ENCODE measurements at places on chromosomes 3 and 15.

- DNase-seq: no peak
Observed at GRCh38 chr15:48058371-48058770, 62.4 kb upstream of the SLC24A5 start.

- no peak for DNase-seq
Observed at GRCh38 chr15:55389264-55389607, 18.9 kb downstream of the CCPG1 start.

DNA sequence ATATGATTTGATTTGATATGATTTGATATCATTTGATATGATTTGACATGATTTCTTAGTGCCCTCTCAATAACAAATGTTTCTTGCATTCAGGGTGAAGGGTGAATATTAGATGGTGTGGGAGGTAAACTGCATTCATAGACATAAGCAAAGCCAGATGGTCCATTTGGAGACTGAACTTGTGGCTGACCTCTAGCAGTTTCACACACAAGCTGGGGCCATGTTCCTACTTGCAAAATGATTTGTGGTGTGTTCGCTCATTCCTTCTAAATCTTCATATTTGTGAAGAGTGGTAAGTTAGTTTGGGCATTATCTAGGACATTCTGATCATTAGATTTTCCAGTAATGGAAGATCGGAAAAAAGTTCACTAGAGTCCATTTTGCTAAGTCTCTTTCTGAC lies 40.5 kb upstream of the CCR4 start:
- no peak for DNase-seq

DNA sequence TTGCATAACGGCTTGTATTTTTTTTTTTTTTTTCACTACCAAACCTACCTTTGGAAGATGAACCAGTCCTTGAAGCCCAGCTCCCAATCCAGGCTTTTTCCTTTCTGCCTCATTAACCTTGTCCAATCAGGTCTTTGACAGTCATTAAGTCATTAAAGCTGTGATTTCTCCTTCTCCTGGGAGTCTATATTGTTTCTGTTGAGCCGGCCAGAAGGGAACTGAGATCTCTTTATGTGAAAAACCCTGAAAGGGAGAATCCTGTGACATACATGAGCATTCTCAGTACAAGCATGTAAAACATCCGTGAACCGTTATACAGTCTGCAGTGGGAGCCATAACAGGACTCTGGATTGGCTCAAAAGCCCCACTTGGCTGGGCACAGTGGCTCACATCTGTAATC lies 40.0 kb downstream of the ZNF589 start:
- no peak for DNase-seq

GRCh38 chr15:66429546-66429945 lies 42.8 kb downstream of the MAP2K1 start:
- DNase-seq: no peak

GRCh38 chr15:49379996-49380395 lies 43.0 kb upstream of the FGF7 start:
- no peak for DNase-seq

GRCh38 chr3:32200992-32201758 lies 37.3 kb upstream of the CMTM8 start:
- no peak for DNase-seq

DNA sequence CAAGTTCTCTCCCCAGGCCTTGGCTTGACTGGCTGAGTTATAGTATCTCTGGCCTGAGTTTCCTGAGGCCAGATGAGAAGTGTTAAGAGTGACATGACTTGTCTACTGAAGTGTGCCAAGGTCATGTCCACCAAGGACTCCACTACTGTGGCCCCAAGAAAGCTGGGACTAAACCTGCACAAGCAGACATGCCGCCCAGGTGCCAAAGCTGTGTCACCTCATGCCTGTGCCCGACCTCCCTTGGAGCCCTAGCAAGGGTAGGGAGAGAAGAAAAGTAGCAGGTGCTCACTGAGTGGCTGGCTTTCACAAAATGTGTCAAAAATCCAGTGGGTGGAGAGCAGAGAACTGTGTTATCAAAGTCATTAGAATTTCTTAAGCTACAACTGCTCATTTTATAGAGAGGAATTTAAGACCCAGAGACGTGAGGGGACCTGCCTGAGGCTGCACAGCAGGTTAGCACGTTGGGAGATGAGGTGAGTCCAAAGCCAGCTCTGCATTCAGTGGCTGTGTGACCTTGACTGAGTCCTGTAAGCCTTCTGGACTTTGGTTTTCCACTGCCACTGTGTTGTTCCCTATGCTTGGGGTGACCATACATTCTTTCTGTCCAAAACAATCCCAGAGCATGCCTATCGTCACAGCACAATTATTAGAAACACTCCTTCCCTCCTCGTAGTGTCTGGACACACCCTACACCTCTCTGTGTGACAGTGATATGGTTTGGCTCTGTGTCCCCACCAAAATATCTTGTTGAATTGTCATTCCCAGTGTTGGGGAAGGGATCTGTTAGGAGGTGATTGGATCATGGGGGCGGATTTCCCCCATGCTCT lies 5.0 kb upstream of the LYSMD4 start:
- DNase-seq: no peak

GRCh38 chr3:20125897-20126296 lies 60.1 kb downstream of the SGO1 start:
- DNase-seq: peak; percentile 34

DNA sequence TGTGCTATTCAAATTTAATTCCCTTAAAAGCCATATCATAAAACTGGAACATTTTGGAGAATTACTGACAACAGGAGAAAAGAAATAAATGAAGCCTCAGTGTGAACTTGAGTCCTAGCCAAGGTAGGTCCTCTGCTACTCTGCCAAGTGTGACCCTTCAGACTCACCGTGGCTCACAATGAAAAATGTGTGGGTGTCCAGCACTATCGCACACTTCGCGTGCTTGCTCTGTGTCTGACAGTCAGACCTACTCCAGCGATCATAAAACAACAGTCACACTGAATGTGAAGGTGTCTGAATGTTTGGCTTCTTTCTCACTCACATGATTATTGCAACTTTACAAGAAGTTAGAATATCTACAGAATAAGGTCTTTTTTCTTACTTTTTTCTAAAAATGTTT lies 65.8 kb upstream of the TRA2B start:
- DNase-seq: no peak

DNA sequence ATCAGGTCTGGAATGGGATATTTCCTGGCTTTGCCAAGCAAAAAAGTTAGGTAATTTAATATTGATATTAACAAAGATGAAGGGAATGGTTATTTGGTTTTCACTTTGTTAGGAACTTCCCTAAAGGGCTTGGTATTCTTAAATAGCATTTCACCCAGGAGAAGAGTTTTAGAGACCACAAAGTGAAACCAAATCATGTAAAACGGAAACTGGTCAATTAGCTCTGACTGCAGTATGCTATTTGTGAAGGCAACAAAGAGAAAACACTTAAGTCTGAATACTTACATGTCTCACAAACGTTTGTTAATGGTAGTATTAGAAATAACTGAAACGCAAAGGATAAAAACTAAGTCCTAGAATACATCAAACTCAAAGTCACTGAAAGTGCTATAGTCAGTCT lies 32.4 kb upstream of the SETMAR start:
- no peak for DNase-seq

DNA sequence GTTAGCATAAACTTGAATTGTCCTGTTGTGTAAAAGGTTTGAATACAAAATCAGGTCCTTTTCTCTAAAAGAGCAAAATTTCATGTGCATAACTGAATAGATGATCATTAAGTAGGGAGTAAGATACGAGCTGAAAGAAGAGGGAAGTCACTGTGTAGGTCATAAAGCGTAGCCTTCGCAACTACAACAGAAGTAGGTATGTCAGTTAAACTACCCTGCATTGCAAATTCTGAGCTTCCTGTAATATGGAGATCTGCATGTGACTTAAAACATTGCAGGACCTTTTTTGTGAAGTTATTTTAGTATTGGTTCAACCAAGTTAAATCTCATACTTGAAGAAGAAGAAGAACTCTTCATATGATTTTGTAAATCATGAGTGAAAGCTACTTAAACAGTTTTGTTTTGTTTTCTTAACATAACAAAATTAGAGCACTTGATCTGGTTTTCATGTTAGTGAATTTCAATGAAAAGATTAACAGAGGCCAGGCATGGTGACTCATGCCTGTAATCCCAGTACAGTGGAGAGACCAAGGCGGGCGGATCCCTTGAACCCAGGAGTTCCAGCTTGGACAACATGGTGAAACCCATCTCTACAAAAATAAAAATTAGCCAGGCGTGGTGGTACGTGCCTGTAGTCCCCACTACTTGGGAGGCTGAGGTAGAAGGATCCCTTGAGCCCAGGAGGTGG lies 26.4 kb downstream of the ARMC8 start:
- DNase-seq: no peak

DNA sequence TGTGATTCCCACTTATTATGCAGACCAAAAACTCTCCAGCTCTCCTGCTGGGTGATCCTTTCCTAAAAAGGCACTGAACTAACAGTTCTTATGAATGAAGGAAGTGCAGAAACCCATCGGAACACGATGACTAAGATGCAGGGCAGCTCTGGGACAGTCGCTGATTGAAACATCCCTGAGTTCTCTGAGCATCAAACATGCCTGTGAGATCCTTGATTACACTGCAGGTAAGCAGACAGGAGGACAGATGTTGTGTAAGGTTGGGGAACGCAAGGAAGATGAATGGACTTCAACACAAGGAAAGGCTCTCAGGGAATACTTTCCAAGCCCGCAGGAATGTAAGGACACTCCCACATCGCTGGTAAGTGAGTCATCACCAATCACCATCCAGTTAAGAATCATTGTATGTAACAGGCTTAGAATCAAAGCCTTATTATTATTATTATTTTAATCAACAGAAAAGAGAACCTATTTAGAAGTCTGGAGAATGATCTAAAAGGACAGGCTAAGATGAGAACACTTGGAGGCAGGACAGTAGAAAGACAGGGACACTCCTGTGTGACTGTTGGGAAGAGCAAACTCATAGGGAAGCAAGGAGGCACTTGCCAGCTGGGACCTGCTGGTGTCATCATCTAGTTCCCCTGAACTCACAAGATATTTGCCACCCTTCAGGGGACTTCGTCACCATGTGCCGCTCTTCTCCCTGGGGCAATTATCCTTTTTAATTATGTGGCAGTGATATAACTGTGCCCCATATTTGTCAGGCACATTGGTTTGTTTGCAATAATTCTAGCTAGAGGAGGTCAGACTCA lies 26.0 kb downstream of the TMEM158 start:
- DNase-seq: no peak

All from left hindlimb (tissue), 1 donor.